ENCODE measurements at places on chromosomes 16 and 17.

DNA sequence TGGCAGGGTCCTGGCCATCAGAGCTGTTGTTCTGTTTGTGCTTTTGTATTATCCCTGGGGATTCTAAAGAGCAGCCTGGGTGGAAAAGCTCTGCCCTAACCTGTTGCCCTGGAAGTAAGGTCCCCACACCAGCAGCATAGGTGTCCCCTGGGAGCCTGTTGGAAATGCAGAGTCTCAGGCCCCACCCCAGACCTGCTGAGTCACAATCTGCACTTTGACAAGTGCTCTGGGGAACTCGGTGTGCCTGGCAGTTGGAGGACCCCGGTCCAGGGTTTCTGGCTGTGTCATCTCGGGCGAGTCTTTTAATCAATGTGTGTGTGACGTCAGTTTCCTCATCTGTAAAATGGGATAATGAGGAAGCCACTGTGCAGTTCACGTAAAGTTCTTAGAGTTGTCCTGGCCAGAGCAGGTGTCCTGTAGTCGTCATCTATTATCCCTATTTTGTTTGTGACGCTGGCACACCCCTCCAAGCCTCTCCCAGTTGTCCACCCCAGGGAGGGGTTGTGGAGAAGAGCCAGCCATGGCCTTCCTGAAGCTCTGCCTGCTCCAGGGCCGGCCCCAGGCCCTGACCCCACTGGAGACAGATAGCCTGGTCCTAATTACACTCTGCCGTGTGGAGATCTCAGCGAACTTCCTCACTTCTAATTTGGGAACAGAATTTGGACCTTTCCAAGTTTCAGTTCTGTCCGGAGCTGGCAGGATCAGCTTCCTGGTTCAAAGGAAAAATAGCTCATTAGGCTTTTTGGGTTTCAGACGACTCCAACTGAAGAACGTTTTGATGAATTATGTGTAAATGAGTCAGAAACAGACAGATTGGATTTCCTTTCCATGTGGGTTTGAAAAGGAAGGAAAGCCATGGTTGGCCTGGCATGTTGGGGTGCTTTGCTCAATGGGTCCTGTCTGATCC, 295.7 kb upstream of the FOXF1 start:
- no peak for DNase-seq

DNA sequence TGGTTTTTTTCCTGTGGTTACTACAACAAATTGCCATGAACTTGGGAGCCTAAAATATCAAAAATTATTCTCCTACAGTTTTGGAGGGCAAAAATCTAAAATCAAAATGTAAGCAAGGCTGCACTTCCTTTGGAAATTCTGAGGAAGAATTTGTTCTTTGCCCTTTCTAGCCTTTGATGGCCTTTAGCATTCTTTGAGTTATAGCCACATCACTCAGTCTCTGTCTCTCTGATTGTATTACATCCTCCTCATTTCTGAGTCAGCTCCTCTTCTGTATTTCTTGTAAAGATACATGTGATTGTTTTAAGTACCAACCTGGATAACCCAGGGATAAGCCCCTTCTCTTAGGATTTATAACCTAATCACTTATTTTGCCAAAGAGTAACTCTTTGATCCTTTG, 282.0 kb downstream of the BCAS3 start:
- no peak for DNase-seq

DNA sequence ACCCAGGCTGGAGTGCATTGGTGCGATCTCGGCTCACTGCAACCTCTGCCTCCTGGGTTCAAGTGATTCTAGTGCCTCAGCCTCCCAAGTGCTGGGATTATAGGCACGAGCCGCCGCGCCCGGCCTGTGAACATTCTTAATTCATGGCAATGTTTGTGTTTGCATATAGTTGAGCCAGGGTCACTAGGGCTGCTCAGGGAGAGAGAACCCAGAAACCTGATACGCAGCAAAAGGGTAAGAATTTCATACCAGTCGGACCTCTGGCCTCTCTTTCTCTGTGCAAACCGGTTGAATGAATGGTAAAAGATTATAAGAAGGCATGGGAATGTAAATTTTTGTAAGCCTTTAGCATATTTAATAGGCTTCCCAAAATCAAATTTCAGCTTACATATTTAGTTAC, 6.9 kb upstream of the TMEM98 start:
- no peak for DNase-seq

GRCh38 chr16:17432901-17433576, 37.7 kb downstream of the XYLT1 start:
- no peak for DNase-seq

DNA sequence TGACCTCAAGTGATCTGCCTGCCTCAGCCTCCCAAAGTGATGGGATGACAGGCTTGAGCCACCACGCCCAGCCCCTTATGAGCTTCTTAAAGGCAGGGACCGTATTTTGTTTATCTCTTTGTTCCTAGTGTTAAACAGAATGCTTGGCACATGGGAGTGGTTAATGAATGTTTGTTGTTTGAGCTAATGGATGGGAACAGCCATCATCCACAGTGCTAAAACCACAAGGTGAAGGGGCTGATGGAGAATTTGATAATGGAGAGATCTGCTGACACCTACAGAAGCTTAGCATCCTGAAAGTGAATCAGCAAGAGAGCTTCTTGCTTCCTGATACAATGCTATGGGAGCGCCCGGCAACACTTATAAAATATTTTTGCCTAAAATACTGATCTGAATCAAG, 8.6 kb upstream of the CDH1 start:
- no peak for DNase-seq

GRCh38 chr17:16086957-16087356, 87.3 kb downstream of the TTC19 start:
- DNase-seq: no peak

DNA sequence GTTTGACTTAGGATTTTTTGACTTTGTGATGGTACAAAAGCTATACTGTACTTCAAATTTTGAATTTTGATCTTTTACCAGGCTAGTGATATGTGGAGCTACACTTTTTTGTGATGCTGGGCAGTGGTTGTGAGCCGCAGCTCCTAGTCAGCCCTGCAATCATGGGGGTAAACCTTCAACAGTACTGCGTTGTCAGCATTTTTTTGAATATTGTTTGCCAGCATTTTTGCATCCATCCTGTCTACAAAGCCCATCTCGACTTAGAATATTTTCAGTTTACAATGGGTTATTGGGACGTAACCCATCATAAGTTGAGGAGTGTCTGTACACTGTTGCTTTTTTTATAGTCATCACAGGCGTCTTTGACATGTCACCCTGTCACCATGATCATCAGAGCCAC, 142.0 kb downstream of the SPECC1 start:
- no peak for DNase-seq

DNA sequence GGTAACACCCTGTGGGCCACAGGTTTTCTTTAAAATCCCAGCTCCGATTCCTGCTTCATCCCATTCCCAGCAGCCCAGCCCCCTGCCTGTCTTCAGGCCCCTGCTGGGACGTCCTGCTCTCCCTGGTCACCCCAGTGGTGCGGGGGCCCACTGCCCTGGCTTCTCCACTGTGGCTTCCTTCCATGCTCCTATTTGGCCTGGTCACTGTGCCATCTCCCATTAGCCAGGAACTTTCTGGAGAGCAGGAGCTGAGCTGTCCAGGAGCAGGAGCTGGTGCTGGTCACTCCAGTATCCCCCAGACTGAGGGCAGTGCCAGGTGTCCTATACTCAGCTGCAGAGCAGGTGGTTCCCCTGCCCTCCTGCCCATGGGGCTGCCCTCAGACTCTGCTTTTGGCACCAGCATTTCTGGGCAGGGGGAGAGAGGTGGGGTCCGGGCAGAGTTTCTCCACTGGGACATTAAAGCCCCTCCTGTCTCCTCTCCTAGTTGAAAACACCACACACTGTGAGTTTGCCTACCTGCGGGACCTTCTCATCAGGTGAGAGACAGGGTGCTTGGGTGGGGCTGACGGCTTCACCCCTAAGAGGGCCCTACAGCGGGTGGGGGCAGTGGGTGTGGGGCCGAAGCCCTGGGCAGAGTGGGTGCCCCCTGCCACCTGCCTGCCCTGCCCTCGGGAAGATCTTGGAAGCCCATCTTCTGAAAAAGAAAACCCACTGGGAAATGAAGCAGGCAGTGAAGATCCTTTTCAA, 356.2 kb downstream of the SEC14L1 start:
- no peak for DNase-seq

GRCh38 chr16:4510747-4511426, 27.7 kb downstream of the CDIP1 start:
- peak; percentile 57 for DNase-seq

- DNase-seq: no peak
Measured at GRCh38 chr17:76554131-76554530, 14.3 kb downstream of the PRCD start.

- DNase-seq: no peak
Measured at GRCh38 chr16:50836121-50836621, 94.3 kb downstream of the CYLD start.

- peak; percentile 69 for DNase-seq
Measured at GRCh38 chr16:81866820-81867440, 87.8 kb downstream of the PLCG2 start.

- DNase-seq: no peak
Measured at GRCh38 chr16:12532871-12533610, 270.6 kb downstream of the CPPED1 start.

DNA sequence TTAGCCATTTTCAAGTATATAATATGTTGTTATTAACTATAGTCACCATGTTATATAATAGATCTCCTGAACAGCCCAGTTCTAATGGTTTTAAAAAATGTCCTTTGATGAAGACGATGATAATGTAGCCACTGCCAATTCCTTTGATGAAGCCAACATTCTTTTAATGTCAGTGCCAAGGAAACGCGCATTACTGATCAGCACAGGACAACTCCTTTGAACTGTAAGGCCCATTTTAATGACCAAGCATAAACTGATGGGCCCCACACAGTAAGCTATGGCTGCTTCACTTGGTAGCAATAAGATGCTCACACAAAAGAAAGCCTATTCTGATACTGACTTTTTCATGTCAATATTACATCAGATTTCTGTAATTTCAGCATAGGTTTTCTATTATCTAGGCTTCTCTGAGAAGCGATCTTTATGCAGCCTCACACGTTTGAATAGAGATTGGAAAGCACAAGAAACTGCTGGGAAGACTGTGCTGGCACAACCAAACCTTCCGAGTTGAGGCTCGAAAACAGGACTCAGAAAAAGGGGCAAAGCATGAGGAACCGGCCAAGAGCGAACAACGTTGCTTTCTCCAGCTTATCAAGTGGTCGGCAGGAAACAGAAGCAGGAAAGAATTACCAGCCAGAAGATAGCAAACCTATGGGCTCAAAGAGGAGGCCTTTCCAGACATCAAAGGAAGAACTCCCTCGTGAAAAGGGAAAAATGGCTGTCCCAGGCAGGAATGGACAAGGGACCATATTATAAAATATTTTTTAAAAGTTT, 19.4 kb downstream of the ERN1 start:
- no peak for DNase-seq

- DNase-seq: no peak
Measured at GRCh38 chr17:78774453-78774852, 7.6 kb downstream of the CYTH1 start.

- no peak for DNase-seq
Measured at GRCh38 chr17:2440930-2441329, 40.1 kb upstream of the MNT start.

GRCh38 chr17:78137392-78138203, 7.0 kb downstream of the TMC8 start:
- DNase-seq: no peak

GRCh38 chr17:45225051-45225700, 3.5 kb downstream of the FMNL1 start:
- DNase-seq: no peak

- no peak for DNase-seq
Measured at GRCh38 chr17:79159471-79159870, 84.8 kb downstream of the ENGASE start.

- no peak for DNase-seq
Measured at GRCh38 chr17:57781386-57782061, 36.4 kb upstream of the CCDC182 start.

DNA sequence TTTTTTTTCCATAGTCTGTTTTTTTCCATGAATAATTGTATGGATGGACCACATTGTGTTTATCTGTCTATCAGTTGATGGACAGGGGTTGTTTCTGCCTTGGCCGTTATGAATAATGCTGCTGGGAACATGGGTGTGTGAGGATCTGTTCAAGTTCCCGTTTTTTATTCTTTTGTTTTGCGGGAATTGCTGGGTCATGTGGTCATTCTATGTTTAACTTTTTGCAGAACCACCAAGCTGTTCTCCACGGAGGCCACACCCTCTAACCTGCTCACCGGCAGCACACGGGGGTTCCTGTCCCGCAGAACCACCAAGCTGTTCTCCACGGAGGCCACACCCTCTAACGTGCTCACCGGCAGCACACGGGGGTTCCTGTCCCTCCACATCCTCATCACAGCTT, 5.9 kb upstream of the MSLN start:
- DNase-seq: peak; percentile 56

DNA sequence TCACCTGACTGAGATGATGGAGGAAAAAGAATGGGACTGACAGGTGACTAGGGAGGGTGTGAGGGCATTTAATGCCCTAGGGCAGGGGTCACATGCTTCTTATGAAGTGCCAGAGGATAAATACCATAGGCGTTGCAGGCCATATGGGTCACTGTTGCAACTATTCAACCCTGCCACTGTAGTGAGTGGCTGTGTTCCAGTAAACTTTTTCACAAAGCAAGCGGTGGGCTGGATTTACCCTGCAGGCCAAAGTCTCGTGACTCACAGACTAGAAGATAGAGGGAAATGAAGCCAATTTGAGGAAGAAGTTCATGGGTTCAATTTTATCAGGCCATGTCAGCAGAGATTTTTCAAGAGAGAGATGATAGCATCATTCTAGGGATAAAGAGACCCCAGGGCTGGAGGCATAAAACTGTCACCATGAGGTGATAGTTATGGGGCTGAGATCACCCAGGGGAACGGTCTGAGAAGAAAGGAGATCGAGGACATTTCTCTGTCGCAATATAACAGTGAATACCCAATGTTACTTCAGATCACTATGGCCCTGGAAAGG, 8.6 kb downstream of the ARHGAP17 start:
- peak; percentile 92 for DNase-seq

GRCh38 chr16:48173889-48174288, 18.1 kb upstream of the ABCC12 start:
- no peak for DNase-seq

- DNase-seq: no peak
Measured at GRCh38 chr17:62876673-62877405, 68.7 kb upstream of the MARCHF10 start.

GRCh38 chr16:81549547-81550431, 105.2 kb downstream of the CMIP start:
- no peak for DNase-seq

GRCh38 chr17:67492251-67492740, 115.2 kb downstream of the PITPNC1 start:
- no peak for DNase-seq

GRCh38 chr16:21647562-21648164, 4.7 kb downstream of the IGSF6 start:
- no peak for DNase-seq

DNA sequence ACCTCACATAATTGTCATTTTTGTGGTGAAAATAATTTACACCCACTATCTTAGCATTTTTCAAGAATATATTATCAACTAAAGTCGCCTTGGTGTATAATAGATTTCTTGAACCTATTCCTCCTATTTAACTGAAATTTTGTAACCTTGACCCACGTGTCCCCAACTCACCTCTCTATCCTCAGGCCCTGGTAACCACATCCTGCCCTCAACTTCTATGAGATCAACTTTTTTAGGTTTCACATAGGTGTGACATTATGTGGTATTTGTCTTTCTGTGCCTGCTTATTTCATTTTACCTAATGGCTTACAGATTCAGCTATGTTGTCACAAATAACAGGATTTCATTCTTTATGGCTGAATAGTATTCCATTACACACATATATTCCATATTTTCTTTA, 73.0 kb upstream of the CNTNAP4 start:
- no peak for DNase-seq

Data from inflammatory macrophage treated with lipopolysaccharide for 4 hours (primary cell).